Neural crest cell (in vitro differentiated cells): ENCODE measurements at places on chromosomes 7 and 10. TPM values are rescaled to one million over a fixed set of nuclear protein-coding genes. Genes with fewer than 3 reads are reported as not detected.

GRCh38 chr7:156034397-156034796 lies 222.1 kb upstream of the SHH start:
- no peak for DNase-seq

GRCh38 chr7:55571511-55572377 lies 558 bp downstream of the VOPP1 start:
- DNase-seq = peak; percentile 58

Gene VIM
- total RNA-seq = 1,786 and 1,791 TPM in 2 replicates

DNA sequence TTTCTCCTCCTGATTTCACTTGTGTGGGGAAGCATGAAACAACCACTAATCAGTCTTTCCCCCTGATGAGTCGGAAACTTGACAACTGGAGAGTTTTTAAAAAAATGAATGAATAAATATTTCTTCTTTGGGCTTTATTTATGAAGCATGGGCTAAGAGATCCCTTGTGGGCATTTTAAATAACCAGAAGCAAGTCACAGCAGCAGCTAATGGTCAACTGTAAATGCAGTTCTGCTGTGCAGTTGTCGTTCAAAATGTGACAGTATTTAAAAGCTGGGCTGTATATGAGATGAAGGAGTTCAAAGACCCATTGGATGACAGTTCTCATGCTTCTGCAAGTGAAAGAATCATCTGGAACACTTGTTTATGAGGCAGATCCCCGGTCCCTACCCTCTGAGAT lies 54.1 kb downstream of the STEAP1B start:
- DNase-seq = no peak

- no peak for DNase-seq
Observed at GRCh38 chr7:88628363-88629085, 131.0 kb upstream of the ZNF804B start.

DNA sequence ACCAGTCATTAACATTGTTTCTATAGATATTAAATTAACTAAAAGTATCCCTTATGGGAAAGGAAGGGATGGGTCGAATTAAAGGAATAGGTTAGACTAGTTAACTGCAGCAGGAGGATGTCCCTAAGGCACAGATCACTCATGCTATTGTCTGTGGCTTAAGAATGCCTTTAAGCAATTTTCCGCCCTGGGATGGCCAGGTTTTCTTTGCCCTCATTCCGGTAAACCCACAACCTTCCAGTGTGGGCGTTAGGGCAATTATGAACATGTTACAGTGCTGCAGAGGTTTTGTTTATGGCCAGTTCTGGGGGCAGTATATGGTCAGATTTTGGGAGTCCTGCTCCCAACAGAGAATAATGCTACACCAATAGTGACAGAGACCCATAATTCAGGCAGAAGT lies 139.3 kb upstream of the CDK13 start:
- no peak for DNase-seq

Gene C10orf105
- 0.12 and 0.20 TPM in 2 replicates for total RNA-seq

DNA sequence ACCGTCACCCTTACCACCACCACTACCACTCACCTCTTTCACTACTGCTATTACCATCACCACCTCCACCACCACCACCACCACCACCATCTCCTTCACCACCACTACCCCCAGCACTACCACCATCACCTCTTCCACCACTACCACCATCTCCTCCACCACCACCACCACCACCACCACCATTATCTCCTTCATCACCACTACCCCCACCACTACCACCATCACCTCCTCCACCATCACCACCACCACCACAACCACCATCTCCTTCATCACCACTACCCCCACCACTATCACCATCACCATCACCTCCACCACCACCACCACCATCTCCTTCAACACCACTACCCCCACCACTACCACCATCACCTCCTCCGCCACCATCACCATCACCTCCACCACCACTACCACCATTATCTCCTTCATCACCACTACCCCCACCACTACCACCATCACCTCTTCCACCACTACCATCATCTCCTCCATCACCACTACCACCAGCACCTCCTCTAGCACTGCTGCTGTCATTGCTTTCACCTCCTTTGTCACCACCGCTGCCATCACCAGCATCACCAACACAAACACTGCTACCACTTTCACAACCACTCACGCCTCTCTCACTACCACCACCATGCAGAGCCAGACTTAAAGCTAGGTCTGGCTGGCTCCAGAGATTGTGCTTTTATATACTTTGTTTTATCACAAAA lies 109.3 kb downstream of the ICA1 start:
- no peak for DNase-seq

Gene YWHAG
- total RNA-seq = 200 and 209 TPM in 2 replicates

GRCh38 chr10:9877978-9878377 lies 1139.7 kb upstream of the CELF2 start:
- DNase-seq = no peak

DNA sequence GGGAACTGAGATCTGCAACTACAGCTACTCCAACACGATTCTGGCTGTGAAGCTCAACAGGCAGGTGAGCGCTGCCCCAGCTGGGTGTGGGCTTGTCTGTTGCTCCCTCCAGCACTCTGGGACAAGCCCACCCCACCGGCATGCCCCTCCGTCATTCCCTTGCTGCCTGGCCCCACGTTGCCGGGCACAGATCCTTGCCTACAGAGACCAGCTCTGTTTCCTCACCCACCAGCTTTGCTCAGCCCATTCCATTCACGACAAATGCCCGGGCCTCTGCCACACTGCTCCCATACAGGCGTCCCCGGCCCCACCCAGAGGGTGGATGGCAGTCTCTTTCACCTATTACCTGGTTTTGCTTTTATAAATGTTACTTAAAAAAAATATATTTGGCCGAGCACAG lies 24.6 kb downstream of the WIPI2 start:
- DNase-seq = no peak

DNA sequence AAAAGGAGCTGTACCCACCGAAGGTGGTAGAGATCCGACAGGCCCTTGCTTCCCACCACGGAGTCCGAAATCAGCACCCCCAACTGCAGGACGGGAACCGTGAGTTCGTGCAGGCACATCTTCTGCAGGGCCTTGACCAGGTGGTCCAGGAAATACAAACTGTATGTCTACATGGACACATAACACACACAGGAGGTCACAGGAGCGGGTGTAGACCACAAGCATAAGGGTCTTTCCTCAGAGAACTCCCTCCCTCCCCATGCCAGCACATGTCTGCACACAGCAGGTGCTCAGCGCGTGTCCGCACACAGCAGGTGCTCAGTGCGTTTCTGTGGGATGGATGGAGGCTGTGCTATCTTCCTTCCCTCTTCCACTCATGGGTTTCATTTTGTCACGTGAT lies 69.7 kb downstream of the CFAP46 start:
- DNase-seq = no peak

Gene GRM3
- 2.9 and 3.4 TPM in 2 replicates for total RNA-seq

Gene TUBAL3
- total RNA-seq = not detected in 2 replicates

Gene EPO
- 0.23 and 0.30 TPM in 2 replicates for total RNA-seq

DNA sequence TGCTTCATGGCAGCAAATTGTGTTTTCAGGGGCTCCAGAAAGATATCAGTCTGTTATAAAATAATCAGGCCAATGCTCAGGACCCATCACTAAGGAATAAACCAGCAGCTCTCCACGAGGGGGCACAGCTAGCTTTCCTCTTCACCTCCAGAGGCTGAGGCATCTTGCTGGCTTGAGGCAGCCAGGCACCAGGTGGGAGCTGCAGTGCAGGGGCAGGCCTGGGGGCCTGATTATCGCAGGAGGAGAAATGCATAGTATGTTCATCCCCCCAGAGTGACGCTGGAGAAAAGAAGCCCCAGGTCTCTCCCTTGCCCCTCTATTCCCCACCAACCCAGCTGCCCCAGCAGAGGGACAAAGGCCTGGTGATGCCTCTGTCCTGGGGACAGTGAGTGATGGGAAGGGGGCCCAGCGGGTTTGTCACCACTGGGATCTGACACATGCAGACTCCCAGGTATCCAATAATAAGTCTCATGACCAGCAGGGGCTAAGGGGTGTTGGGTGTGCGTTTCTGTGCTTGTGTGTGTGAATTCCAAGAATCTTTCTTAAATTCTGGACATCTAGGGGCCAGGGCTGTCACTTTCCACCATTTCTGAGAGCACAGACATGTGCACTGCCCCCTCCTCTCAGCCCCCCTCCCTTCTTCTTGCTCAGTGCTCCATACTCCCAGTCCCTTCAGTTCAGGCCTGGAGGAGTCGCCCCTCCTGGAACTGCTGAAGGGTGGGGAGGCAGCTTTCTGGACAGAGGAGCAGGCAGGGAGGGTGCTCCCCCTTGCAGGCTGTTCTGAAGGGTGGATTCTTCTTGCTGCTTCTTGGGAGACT lies 128.1 kb upstream of the FAM20C start:
- peak; percentile 40 for DNase-seq
